PC-9 (cell line): ENCODE measurements at places on chromosomes 5 and 9. TPM values are rescaled to one million over a fixed set of nuclear protein-coding genes. Genes with fewer than 3 reads are reported as not detected.

- DNase-seq: peak; percentile 39
Observed at GRCh38 chr5:135310328-135310989, 88.6 kb downstream of the MACROH2A1 start.

Gene PCDHB8
- not detected in 2 replicates for total RNA-seq

Gene NFIB
- total RNA-seq: 29.0 and 35.1 TPM in 2 replicates

Gene PCDHB16
- not detected in 2 replicates for total RNA-seq

Gene F2RL2
- total RNA-seq: 1.5 and 3.5 TPM in 2 replicates
